ENCODE measurements at places on chromosomes 16 and 17.

GRCh38 chr17:35917519-35918213 lies 12.9 kb downstream of the RDM1 start:
- no peak for DNase-seq

- DNase-seq, result no peak
Observed at GRCh38 chr17:18093616-18094408, 6.1 kb downstream of the DRG2 start.

GRCh38 chr16:17647879-17648872 lies 177.4 kb upstream of the XYLT1 start:
- DNase-seq, result no peak

DNA sequence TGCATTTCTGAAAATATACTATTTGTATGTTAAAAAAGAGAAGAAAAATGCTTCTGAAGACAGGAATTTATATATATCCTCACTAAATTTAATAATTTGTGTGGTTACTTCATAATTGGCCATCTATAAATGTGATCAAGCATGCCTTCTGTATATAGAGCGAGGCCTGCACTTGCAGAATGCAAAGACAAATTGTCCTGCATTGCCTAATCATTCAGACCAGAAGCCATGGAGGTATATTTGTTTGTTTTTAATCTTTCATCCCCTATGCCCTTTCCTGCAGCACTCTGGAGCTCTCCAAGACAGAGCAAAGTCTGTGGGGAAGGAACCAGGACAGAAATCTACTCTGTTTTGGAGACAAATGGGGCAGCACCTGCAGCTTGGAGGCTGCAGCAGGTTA lies 23.8 kb upstream of the DDX52 start:
- no peak for DNase-seq
